Lower lobe of right lung (tissue), 2 donors: ENCODE measurements at places on chromosomes 11 and 22. TPM values are rescaled to one million over a fixed set of nuclear protein-coding genes. Genes with fewer than 3 reads are reported as not detected.

PDGFD gene
- 3.9 TPM for total RNA-seq

GRCh38 chr11:15968461-15969130 is 387.8 kb downstream of the SOX6 start:
- peak overlapping the region; percentile 79 for H3K27ac ChIP-seq
- no peak overlapping the region for H3K4me3 ChIP-seq
- no peaks in the 10 kb centered on the region for H3K27me3 ChIP-seq
- peaks cover 33% of the 10 kb centered on the region for H3K4me1 ChIP-seq

RIMBP3C gene
- 0.47 TPM for total RNA-seq

SCN4B gene
- 6.0 TPM for total RNA-seq

- H3K4me1 ChIP-seq = no peaks in the 10 kb centered on the region
- H3K27me3 ChIP-seq = no peaks in the 10 kb centered on the region
- no peaks in the 10 kb centered on the region for H3K36me3 ChIP-seq
These were observed 1538.9 kb upstream of the RAG2 start for GRCh38 chr11:38136887-38137286.

DNA sequence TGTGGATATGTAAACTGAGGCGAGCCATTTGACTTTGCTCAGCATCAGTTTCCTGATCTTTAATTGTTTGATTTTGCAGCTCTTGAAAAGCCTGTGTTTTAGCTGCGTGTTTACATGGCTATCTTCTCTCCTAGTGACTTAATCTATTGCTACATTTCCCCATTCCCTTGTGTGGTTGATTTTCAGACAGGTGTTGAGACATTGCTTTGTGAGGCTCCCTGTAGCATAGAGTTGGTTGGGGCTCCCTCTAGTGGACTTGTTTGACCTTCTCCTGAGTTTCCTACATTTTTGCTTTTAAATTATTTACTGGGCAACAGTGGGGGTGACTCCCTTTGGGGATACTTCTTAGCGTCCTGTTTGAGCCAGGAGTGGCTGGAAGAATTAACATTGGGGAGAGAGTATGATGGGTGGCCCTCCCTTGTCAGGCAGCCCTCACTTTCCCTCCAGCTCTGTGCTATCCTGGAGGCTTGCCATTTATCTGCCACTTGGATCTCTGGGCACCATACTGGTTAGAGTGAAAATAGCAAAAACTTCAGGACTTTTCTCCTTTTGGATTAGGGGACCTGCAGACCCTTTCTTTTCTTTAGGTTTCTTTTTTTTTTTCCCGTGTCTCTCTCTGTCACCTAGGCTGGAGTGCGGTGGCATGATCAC is 9.2 kb upstream of the CBL start:
- H3K27ac ChIP-seq = peak overlapping the region; percentile 39
- H3K27me3 ChIP-seq = no peaks in the 10 kb centered on the region
- H3K36me3 ChIP-seq = no peaks in the 10 kb centered on the region
- peaks cover 11% of the 10 kb centered on the region for H3K4me1 ChIP-seq
- DNase-seq = peak; percentile 30
- no peak overlapping the region for H3K4me3 ChIP-seq

DNA sequence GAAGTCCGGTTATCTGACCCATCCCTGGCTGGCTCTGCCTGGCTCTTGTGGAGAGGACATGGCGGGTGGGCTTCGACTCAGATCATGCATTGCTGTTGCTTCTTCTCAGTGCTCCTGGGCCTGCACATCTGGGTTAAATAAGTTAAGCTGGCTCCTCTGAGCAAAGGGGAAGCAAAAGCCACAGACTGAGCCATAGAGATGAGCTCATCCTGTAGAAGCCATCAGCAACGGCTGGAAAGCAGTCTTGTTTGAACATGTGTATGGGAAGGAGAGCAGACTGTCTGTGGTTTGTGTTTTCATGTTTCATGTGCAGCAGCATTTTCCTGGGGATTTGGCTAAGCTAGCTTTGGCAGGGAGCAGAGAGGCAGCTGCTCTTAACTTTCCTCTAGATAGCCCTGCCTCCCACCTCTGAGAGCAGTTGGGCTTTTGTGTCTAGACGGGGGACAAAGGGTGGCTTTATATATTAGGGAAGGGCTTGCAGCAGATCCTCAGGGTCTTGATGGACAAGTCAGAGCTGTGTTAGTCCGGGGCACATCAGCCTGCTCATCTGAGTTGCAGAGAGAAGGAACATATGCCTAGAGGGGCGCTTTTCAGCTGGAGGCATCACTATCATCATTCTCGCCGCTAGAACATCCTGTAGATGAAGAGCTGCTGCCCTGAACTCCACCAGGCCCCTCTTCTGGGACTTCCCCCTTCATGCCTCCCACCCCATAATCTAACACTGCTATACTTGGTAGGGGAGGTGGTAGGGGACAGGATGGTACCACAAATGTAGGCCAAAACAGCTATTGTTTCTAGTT is 14.9 kb downstream of the DCPS start:
- peaks cover 25% of the 10 kb centered on the region for H3K4me1 ChIP-seq
- H3K4me3 ChIP-seq = peak overlapping the region; percentile 20
- DNase-seq = peak; percentile 36
- H3K36me3 ChIP-seq = peaks cover 7% of the 10 kb centered on the region
- peak overlapping the region; percentile 75 for H3K27ac ChIP-seq

- peak; percentile 61 for DNase-seq
- H3K4me3 ChIP-seq = peak within 1 kb of the TSS; percentile 36
- H3K4me1 ChIP-seq = peaks cover 20% of the 10 kb centered on the region
- H3K36me3 ChIP-seq = no peaks in the 10 kb centered on the region
- H3K27me3 ChIP-seq = peaks cover 54% of the 10 kb centered on the region
These were observed at the start of gene GP1BB for GRCh38 chr22:19723232-19723982. TSS of gene GP1BB (plus strand) at chr22:19723539. CDS start at chr22:19723570, 31 bp downstream.

C1QTNF6 gene
- 5.3 TPM for total RNA-seq

DERL3 gene
- total RNA-seq = 5.8 TPM

DNA sequence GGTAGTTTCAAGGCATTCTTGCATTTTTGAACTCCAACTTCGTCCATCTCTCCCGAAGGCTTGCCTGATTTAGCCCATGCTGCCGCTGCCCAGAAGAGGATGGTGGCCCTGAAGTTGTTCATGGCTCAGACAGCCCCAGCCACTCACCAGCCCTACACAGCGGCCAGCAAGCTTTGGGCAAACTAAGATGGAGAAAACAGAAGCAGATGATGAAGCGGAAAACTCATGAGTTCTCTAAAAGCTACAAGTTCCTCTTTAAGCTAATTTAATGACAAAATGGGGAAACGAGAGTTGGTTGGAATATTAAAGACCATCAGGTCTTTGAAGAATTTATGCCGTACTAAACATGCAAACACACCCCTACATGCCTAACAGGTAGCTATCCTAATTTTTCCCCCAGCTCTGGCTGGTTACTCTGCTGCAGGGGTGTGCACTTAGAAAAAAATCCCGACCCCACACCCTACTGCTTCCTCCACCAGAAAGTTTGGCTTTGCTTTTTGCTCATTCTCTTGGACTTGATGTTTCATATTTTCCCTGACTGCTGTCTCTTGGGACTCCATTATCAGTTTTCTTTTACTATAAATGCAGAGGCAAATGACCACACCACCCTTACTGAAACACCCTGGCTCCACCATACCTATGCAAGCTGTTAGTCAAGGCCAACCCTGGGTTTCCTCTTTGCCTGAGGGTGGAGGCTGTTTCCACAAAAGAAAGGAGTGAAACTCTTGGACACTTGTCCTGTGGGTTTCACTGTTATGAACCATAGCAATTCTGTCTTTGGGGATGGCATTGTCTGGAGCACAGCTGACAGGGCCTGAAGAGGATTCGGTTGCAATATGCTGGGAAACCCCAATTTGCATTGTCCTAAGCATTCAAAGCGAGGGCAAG is at the start of gene MPEG1:
Gene MPEG1, minus strand, starts transcription at position 184 of the 888 bp plus-strand sequence. Its CDS starts 62 bp downstream, at position 122.
- peaks cover 15% of the 10 kb centered on the region for H3K4me1 ChIP-seq
- peak within 1 kb of the TSS; percentile 44 for H3K4me3 ChIP-seq
- H3K27me3 ChIP-seq = no peaks in the 10 kb centered on the region
- H3K36me3 ChIP-seq = no peaks in the 10 kb centered on the region
- DNase-seq = no peak

GRCh38 chr22:36881504-36882245 is 20.9 kb downstream of the NCF4 start:
- no peaks in the 10 kb centered on the region for H3K36me3 ChIP-seq
- H3K27ac ChIP-seq = no peak overlapping the region
- no peaks in the 10 kb centered on the region for H3K27me3 ChIP-seq

- no peak overlapping the region for H3K27ac ChIP-seq
- peaks cover 6% of the 10 kb centered on the region for H3K4me1 ChIP-seq
- no peak for DNase-seq
- H3K27me3 ChIP-seq = no peaks in the 10 kb centered on the region
- peaks cover 11% of the 10 kb centered on the region for H3K36me3 ChIP-seq
- no peak overlapping the region for H3K4me3 ChIP-seq
These were observed 14.8 kb upstream of the TMEM216 start for GRCh38 chr11:61377461-61378160.

- peaks cover 86% of the 10 kb centered on the region for H3K4me1 ChIP-seq
- H3K27ac ChIP-seq = peak overlapping the region; percentile 59
- peak; percentile 59 for DNase-seq
These were observed 6.2 kb downstream of the TOLLIP start for GRCh38 chr11:1303126-1303821.

DNA sequence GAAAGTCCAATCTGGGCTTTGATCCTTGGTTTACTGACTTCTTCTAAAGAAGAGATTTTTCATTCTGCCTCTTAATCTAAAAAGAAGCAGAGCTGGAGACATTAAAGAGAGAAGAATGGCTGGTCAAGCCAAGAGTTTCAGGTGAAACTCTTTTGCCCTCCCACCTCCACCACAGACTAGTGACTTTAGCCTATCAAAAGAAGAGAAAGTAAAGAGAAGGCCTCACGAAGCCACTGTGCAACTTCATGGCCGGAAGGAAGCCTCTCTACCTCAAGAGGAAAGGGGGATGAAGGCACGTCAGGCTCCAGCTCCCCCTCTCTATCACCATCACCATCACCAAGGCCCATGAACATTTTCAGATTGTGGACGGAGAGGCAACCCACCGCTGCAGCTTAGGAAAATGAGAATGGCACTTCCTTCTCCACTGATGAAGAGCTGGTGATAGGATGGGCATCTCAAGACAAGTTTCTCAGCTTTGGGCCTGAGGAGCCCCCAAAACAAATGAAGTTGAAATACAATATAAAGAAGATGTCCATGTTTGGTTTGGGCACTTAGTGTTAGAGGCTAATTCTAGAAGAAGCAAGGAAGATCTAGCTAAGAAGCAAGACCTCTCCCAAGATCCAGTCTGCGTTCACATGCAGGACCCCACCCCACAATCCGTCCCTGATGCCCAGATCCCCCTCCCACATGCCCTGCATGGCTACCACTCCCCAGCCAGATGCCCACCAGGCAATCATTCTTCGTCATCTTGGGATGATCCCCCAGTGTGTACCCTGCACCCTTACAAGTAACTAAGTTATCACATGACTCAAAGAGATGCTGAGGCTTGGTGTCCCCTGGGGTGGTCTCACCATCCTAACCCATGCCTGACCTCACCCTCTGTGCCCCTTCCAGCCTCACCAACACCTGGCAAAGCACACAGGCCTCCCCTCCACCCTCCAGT is 52.6 kb downstream of the IGSF9B start:
- H3K36me3 ChIP-seq = no peaks in the 10 kb centered on the region
- no peaks in the 10 kb centered on the region for H3K27me3 ChIP-seq
- H3K27ac ChIP-seq = no peak overlapping the region
- H3K4me1 ChIP-seq = no peaks in the 10 kb centered on the region
- H3K4me3 ChIP-seq = no peak overlapping the region

OR8I2 gene
- total RNA-seq = not detected

SPA17 gene
- total RNA-seq = 8.5 TPM

GRCh38 chr11:6362185-6362872 is 27.9 kb upstream of the SMPD1 start:
- H3K4me3 ChIP-seq = no peak overlapping the region
- no peaks in the 10 kb centered on the region for H3K4me1 ChIP-seq
- peak; percentile 60 for DNase-seq
- no peaks in the 10 kb centered on the region for H3K27me3 ChIP-seq

DNA sequence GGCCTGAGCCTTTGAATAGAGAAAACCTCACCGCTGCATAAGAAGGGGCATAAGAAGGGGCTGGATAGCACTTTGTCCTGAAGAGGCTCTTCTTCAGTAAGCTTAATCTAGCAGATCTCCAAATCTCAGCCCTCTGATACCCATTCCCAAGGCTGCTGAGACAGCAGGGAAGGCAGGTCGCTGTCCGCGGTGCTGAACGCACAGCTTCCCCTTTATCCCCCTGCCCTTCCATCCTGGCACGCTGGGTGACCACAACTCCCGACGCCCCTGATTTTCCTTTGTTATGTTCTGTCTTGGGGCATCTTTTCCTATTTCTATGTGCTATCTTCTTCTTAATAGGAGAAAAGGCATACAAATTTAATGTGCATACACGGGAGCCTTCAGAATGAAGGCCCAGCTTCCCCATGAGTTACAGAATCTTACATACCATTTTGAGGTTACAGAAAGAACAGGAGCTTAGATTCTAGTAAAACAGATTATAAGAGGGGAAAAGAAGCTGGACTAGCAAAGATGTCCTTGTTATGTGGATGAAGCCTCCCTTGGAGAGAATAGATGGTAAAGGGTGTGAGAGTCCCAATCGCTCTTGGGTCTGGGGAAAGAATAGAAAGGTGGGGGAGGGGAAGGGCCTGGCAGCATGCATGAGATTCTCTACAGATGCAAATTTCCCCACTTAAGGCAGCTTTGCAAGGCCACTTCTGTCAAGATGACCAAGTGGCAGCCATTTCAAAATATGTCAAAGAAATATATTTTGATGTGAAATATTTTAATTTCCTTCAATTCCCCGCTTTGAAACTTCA is 5.7 kb upstream of the SULT4A1 start:
- H3K4me1 ChIP-seq = no peaks in the 10 kb centered on the region
- H3K27me3 ChIP-seq = peaks cover 28% of the 10 kb centered on the region
- no peak overlapping the region for H3K4me3 ChIP-seq
- H3K27ac ChIP-seq = no peak overlapping the region

DNA sequence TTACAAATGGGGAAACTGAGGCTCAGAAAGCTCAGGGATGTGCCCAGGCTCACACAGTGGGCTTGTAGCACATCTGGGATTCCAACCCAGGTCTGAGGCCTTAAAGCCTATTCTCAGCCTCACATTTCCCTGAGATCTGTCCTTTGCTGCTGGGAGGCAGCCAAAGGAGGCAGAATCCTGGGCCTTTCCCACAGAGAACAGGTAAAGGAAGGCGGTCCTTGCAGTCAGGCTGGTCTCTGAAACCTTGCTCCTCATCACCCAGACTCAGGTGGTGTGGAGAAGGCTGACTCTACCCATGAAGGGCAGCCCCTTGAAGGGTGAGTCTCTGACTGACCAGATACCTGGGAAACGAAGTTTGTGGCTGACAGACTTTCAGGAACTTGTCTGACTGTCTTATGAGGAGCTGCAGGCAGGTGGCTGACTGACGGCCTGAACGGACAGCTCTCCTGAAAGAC is 7.8 kb downstream of the SLCO2B1 start:
- no peak for DNase-seq
- H3K27me3 ChIP-seq = no peaks in the 10 kb centered on the region
- H3K27ac ChIP-seq = peak overlapping the region; percentile 81
- H3K4me1 ChIP-seq = peaks cover 76% of the 10 kb centered on the region
- no peak overlapping the region for H3K4me3 ChIP-seq

POU2AF1 gene
- 3.4 TPM for total RNA-seq

- no peaks in the 10 kb centered on the region for H3K36me3 ChIP-seq
- H3K27me3 ChIP-seq = no peaks in the 10 kb centered on the region
- H3K4me1 ChIP-seq = peaks cover 18% of the 10 kb centered on the region
These were observed 2.6 kb downstream of the GDPD5 start for GRCh38 chr11:75523189-75523588.
